Activated CD4-positive, alpha-beta T cell treated with anti-CD3 and anti-CD28 coated beads, Interleukin-2, amount 50 U/mL, for 4 hours (primary cell): ENCODE measurements at places on chromosomes 2 and 18.

GRCh38 chr2:203820969-203821368, 46.6 kb upstream of the CTLA4 start:
- no peak for DNase-seq

- DNase-seq: no peak
Observed at GRCh38 chr2:30217644-30218337, 13.5 kb upstream of the LBH start.

DNA sequence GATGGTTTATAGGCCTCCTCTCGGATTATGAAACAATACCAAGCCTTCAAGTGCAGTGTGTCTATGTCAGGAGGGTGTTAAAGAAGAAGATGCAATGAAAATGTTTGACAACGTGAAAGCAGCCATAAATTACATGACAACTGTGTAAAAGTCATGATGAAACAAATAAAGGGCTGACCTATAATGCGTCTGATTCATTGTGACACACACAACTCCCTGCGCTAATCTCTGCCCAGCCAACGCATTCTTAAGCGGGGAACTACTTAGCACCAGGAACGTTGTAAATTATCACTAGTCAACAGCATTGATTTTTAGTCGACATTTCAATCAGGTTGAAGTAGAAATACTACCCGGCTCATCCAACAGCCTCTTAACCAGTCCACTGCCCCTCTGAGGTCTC, 26.8 kb downstream of the BCL11A start:
- DNase-seq: no peak

DNA sequence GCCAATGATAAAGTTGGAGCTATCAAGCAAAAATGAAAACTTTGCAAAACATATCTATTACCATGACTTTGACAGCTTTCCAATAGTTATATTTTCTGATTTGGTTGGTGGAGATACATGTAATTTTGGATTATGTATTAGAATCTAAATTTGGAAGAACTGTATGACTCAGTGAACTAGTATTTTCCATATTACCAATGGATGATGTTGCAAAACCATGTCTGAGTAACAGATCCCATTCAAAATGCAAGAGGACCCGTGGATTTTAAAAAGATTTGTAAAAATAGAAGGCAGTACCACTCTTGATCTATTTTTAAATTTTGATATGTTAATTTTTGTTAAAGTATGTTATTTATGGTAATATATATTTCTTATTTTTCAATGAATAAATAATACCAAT, 83.0 kb downstream of the TAF4B start:
- no peak for DNase-seq

- no peak for DNase-seq
Observed at GRCh38 chr2:190545093-190545492, 10.6 kb upstream of the NEMP2 start.

GRCh38 chr18:53567929-53568574, 656.4 kb downstream of the MBD2 start:
- no peak for DNase-seq

- no peak for DNase-seq
Observed at GRCh38 chr2:228728961-228729360, 542.1 kb downstream of the PID1 start.

GRCh38 chr18:70636991-70637390, 348.1 kb downstream of the SOCS6 start:
- no peak for DNase-seq

DNA sequence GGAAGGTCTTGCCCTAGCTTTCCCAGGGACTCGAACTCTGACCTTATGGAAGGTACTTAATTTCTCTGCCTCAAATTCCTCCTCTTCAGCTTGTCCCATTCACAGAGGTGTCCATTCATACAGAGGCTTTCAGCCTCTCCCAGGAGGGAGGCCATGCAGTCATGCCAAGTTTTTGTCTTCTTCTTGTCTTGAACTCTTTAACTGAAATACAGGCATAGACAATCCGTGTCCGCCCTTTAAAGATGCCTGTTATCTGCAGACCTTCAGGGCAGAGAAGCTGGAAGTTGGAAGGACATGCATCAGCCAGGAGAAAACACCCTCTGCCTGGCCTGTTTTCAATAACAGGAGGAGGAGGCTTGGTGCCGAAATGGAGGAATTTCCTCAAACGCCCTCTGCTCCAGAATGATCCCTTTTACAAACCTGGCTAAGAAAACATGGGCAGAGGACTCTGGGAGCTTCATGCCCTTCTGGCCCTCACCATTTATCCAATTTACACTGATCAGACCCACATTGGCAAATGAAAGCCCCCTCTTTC, 308.3 kb downstream of the MYCN start:
- no peak for DNase-seq

DNA sequence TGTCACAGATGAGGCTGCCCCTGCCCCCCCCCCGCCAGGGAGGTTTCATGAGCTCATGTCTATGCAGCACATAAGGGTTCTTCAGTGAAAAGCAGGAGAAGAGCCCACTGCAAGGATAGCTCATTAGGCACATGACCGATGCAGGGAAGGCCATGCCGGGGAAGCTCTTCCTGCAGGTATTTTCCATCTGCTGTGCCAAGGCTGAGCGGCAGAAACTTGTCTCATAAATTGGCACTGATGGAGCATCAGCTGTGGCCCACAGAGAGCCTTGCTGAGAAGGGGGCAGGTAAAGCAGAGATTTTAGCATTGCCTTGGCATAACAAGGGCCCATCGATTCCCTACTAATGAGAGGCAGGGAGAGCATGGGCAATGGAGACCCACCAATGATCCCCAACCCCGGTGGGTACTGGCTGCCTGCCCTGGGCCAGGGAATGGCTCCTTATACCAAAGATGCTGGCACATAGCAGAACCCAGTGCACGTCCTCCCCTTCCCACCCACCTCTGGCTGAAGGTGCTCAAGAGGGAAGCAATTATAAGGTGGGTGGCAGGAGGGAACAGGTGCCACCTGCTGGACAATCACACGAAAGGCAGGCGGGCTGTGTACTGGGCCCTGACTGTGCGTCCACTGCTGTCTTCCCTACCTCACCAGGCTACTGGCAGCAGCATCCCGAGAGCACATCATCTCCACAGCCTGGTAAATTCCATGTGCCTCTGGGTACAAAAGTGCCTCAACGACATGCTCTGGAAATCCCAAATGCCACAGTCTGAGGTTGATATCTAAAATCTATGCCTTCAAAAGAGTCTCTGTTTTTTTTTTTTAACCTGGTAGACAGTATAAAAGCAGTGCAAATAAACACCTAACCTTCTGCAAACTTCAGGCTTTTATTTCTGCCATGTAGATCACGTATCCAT, 41.4 kb downstream of the STEAP3 start:
- DNase-seq: no peak

DNA sequence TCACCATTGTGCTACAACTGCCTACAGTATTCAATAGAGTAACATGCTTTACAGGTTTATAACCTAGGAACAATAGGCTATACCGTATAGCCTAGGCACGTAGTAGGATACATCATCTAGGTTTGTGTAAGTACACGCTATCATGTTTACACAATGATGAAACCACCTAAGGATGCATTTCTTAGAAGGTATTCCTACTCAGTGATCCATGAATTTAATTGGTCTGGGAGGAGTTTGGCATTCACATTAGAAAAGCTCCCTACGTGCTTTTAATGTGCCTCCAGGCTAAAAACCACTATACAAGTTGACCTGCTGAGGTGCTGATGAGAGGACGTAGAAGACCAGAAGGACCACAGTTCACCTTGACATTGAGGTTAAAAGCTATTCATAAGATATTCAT, 154.5 kb upstream of the LRRTM1 start:
- DNase-seq: no peak

DNA sequence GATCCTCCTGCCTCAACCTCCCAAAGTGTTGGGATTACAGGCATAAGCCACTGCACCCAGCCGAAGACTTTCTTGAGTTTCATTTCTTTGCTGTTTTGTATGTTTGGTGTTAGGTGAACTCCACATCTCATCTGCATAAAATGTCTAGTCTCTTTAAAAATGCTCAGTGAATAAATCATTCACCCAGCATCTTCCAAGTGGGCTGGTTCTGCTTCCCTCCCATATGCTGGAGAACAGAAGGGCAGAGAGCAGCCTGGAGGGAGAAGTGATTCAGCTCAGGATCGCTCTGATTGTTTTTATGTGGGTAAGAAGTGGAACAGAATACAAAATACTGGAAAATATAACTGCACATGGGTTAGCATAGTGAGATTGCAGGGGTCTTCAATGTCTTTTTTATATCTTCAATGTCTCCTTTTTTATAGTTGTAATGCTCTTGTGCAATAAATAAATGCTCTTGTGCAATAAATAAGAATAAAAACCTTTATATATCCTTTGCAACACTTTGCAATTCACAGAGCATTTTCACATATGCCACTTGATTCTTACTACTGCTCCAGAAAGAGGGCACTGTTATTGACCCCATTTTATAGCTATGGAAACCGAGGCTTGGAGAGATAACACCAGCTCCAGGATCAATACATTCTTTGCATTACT, 253.0 kb upstream of the NCKAP5 start:
- DNase-seq: no peak

- DNase-seq: no peak
Observed at GRCh38 chr2:47223980-47224379, 68.9 kb upstream of the STPG4 start.

DNA sequence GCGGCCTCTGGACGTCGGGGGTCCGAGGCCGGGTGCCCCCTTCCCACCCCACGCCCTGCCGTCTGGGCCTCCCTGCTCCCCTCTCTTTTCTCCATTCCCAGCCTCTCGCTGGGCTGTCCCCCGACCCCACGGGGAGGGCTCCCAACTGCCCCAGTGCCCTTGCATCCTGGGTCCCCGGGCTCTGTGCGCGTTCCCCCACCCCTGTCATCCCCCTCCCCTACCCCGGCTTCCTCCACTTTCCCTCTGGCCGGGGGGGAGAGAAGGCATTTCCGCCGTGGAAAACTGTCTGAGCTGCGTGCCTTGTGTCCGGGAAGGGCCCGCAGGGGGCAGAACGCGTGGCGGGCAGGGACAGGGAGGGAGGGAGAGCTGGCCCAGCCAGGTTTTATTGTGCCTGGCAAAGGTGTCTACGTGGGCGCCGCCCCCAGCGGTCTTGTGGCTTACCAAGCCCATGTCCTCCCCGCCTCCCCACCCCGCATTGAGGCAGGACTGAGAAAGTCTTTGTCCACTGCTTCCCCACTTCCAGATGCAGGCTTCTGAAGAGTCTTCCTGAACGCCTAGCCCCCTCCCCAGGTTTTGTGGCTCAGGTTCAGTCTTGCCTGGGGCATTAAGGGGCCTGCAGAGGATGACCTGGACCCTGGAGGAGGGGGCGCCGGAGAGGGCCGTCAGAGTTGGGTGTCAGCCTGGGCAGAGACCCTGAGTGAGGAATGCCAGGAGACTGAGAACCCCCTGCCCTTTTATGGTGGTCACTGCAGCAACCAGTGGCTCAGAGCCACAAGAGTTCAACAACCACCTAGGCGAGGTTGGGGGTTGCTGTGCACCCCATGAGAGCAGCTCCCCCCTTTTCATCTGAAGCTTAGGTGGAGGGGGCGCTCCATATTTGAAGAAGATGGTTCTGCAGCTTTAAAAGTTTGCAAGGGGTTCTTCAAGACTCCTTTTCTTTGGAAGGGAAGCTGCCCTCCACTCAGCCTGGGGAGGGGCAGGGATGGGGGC, 1.3 kb downstream of the ITM2C start:
- DNase-seq: no peak

DNA sequence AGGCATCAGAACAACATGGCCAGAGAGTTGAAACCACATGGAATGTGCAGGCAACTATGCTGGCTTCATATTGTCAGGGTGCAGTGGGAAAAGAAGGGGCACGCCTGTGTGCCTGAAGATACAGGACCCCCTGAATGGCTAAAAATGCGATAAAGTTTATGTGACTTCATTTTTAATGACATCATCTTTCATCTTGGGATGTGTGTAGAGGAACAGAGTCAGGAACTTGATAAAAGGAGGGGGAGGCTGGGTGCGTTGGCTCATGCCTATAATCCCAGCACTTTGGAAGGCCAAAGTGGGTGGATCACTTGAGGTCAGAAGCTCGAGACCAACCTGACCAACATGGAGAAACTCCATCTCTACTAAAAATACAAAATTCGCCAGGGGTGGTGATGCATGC, 872.6 kb downstream of the TDRD15 start:
- DNase-seq: no peak

GRCh38 chr2:129877795-129878775, 101.4 kb upstream of the RAB6C start:
- DNase-seq: no peak

DNA sequence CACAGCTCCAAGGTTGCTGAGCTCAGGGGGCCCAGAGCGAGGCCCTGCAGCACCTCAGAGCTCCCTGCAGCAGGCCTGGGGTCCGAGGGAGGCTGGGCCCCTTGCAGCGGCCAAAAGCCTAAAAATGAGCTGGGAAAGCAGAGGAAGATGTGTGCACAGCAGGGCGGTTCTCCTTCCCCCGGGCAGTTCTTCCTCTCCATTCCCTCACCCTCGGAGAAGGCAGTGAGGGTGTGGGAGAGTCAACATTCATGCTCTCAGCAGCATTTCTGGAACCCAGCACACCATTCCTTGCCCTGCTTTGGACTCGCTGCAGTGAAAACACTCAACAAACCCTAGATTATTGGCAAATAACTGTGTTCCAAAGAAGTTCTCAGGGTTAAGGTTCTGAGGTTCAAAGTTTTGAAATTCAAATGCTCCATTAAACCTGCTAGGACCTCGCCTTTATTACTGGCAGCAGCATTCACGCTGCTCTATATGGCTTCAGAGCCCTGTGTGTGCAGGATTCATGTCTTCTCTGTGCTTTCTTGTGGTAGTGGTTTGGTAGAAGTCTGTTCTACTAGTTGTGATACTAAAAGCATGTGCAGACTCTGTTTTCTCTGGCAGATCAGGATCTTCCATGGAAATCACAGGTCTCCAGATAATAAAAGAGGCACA, 79.1 kb downstream of the CTIF start:
- no peak for DNase-seq

DNA sequence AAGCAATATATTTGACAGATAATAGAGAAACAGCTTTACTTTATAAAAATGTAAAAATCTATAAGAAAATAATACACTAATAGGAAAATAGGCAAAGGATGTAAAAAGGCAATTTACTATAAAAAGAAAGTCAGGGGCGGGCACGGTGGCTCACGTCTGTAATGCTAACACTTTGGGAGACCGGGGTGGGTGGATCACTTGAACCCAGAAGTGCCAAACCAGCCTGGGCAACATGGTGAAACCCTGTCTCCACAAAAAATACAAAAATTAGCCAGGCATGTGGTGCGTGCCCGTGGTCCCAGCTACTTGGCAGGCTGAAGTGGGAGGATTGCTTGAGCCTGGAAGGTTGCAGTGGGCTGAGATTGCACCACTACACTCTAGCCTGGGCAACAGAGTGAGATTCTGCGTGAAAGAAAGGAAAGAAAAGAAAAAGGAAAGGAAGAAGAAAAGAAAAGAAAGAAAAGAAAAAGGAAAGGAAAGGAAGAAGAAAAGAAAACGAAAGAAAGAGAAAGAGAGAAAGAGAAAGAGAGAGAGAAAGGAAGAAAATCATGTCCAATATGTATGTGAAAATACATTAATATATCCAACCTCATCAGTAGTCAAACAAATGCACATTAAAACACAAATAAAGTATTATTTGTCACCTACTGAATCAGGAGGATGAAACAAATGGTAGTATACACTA, 65.1 kb downstream of the ADD2 start:
- DNase-seq: no peak
